ENCODE measurements at places on chromosomes 16 and 17.

GRCh38 chr17:57874434-57875289, 24.8 kb upstream of the MRPS23 start:
- no peak for DNase-seq

- no peak for DNase-seq
Measured at GRCh38 chr17:74272731-74273201, 1.3 kb upstream of the DNAI2 start.

DNA sequence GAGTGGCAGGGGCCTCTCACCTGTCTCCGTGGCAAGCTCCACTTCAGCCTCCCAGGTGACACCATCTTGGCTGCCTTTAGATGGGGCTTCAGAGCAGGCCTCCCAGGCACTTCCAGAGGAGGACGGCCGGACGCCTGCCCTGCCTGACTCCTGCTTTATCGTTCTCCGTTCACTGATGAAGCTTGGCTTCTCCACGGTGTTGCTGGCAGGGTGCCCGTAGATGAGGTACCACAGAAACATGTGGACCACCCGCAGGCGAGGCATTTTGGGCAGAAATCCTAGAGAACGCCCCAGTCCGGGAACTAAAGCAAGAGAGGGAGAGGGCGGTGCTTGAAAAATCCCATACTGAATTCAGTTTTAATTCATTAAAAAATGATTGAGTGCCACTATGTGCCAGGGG, 54.5 kb downstream of the GTF3C1 start:
- no peak for DNase-seq

DNA sequence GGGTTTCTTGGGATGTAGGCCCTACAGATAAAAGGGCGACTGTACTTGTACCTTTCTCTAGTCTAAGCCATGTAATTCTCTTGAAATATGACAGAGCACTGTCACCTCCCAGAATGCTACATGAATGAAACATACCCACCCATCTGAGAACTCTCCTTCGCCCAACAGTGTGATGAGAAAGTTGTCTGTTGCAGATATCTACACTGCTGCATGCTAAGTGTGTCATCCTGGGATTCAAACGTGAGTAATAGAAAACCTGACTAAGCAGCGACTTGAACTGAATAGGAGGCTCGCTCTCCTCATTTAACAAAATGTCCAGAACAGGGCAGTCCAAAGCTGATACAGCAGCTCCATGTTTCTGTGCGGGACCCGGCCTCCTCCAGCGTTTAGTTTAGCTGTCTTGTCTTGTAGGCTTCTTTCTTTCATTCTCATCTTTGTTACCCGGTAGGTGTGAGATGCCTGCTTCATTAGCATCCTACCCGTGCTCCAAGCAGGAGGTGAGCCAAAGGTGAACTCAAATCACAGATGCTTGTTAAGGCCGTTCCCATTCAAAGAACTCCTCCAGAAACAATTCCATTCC, 211.9 kb downstream of the PRKCA start:
- no peak for DNase-seq

GRCh38 chr16:2196162-2196980, at the start of gene CASKIN1:
TSS of gene CASKIN1 (minus strand) at chr16:2196605. CDS start at chr16:2196432, 173 bp downstream.
- no peak for DNase-seq

DNA sequence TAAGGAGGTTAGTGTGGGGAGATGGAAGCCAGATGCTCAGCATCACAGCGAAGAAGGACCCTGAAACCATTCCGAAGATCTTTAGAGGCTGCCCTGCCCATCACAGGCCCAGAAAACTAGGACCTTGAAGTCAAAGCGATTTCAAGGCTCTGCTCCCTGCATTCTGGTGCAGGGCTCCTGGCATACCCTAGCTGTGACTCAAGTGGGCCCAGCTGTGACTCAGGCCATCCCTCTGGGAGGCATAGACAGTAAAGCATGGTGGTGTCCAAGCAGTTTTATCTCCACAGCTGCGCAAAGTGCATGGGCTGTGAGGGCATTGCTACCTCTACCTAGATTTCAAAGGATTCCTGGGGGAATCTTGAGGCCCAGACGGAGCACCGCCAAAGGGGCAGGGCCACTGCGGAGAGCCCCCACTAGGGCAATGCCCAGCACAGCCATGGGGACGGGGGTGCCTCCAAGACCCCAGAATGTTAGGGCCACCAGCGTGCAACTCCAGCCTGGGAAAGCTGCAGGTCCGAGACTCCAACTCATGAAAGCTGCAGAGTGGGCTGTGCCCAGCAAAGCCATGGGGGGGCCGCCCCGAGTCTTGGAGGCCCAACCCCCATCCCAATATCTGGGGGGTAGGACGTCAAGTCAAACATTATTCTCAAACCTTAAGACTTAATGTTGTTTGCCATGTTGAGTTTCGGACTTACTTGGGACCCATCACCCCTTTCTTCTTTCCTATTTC, 11.7 kb upstream of the ZNF594 start:
- DNase-seq, result no peak

DNA sequence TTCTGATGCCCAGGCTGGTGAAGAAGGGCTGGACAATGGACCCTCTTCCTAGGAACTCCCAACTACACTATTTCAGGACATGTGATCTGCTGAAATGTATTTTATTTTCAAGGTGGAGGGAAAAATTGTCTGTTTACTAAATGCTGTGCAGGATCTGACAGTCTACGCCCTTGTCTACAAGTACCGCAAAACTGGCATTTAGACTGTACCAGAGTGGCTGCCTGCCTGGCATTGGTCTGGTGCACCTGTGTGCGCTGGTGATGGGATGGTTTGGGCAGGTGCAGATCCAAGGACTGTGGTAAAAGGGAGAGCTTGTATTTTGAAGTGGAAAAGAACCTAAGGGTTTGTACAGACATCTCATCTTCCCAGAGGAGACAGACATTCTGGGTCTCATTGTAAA, 79.7 kb downstream of the AIPL1 start:
- no peak for DNase-seq

- no peak for DNase-seq
Measured at GRCh38 chr16:85515830-85516397, 97.2 kb upstream of the GSE1 start.

GRCh38 chr16:69105501-69106361, at the start of gene HAS3:
TSS of gene HAS3 (plus strand) at chr16:69105653. CDS start at chr16:69109396, 3,743 bp downstream.
- DNase-seq, result no peak

DNA sequence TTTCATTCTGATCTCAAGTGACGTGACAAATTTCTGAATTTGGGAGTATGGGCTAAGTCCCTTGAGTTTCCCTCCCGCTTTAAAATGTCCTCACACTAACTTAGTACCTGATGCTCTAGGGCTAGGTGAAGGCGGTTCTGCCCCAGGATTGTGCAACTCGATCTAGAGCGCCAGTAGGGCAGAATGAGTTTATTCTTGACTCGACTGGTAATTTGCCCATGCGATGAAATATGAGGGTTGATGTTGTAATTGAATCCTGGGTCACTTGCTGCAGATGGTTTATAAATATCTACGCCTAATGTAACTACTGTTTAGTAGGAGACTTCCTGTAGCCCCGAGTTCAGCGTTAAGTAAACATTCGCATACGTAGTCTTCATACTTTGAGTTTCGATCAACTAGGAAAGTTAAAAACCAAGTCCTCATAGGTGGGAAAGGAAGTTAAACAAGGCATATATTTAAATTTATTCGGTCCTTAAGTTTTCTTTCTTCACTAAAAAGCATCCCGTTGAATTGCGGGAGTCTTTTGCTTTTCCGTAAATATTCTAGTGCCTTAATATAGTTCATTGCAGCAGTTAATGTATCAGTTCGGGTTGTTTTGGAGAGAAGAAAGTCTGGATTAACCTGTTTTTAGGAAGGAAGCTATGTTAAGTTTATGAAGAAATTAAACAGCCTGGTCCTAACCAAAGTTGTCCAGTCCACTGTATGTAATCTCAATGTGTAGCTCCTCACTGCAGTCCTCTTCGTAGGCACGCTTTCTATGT, 1.6 kb downstream of the CTCF start:
- DNase-seq, result no peak

GRCh38 chr16:49491771-49492761, 118.5 kb downstream of the C16orf78 start:
- DNase-seq, result no peak

DNA sequence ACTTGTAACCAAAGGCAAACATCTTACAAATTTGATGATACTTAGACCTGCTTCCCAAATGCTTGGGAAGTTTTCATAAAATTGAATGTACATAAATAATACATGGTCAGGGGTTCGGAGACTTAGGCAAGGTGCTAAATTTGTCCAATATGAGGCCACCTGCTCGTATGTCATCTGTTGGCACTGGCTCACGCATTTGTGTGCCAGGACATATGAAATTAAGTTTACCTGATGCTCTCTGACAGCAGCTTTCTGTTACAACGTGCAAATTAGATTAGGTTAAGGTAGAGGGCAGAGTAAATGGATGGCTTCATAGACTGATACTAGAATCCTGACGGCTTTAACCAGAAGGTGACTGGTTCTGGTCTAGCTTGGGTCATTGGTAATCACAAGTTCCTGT, 970.3 kb upstream of the RBFOX1 start:
- no peak for DNase-seq

DNA sequence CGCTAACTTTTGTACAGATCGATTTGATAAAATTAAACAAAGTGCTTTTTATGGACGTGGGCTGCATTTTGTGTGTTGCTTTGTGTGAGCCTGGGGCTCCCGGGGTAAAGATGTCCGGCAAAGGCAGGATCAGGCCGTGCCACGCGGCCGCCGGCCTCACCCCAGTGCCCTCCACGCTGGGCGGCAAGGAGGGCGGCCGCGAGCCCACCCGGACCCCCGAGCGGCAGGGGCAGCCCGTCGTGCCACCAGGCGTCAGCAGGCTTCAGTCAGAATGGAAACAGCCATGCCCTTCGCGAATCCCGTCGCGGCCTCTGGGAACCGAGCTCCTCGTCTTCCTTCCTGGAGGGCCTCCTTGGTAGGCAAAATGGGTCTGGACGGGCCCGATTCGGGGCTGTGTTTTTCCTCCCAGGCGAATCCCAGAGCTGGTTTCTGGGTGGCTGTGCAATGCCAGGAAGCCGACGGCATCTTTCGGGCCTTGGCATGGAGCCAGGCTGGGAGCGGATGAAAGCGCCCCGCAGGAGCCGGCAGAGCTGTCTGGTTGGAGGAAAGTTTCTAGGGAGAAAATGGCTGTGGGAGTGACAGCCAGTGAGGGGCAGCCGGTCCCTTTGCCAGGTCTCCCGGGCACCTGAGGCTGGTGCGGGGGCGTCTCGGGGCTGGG, 5.5 kb downstream of the SOX8 start:
- no peak for DNase-seq

DNA sequence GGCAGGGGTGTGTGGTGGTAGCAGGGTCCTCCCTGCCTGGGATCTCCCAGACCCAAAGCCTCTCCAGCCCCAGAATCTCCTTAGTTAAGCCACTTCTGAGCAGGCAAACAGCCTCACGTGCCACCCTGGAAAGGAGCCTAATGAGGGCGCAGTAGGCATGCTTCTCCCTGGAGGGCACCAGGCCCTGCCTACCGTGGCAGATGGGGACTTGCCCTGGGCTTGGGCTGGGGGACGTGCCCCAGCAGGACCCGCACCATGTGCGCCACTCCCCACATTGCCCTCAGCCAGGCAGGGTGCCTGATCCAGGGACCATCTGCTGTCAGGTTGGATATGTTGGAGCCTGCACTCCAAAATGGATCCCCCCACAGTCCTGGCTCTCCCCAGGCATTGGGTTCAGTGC, 14.2 kb downstream of the FAM83G start:
- DNase-seq, result no peak

DNA sequence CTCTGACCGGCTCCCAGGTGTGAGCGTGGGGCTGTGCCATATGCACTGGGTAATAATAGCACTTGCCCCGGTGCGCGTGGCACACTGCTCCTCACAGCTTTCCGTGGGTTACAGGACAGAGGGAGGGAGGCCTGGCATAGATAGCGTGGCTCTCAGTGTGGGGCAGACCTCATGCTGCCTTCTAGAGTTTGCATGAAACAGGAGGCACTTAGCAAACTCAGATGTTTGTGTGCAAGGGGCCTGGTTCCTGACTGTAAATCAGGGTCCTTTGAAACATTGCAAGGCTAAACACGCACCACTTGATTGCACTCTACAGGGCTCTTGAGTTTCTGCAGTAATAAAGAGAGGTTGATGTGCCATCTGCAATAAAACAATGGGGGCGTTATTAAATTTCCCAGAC, 101.7 kb downstream of the RPTOR start:
- no peak for DNase-seq

GRCh38 chr16:85291302-85292148, 179.3 kb upstream of the CIBAR2 start:
- no peak for DNase-seq

GRCh38 chr17:51381262-51381661, 120.9 kb downstream of the UTP18 start:
- no peak for DNase-seq

GRCh38 chr17:80838311-80839025, 153.2 kb upstream of the CHMP6 start:
- no peak for DNase-seq

GRCh38 chr16:10745841-10746240, 2.2 kb downstream of the NUBP1 start:
- no peak for DNase-seq

GRCh38 chr17:48892940-48893645, 506 bp downstream of the ATP5MC1 start:
- no peak for DNase-seq

DNA sequence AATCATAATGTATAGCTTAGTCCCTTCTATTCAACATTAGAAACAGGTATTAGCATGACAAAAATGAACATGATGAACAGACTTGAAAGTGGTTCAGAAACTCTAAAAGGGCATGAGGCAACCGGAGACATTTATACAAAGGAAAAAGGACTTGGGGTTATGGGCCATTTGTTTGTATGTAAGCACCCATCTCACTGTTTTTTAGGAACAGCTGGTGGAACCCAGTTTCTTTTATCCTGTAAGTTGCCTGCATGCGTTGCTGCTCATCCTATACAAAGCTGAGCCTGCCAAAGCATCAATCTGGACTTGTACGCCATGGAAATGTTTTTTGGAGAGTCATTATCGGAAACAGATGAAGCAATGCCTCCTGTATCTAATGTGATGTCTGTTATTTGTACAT, 72.3 kb upstream of the NACA2 start:
- no peak for DNase-seq

DNA sequence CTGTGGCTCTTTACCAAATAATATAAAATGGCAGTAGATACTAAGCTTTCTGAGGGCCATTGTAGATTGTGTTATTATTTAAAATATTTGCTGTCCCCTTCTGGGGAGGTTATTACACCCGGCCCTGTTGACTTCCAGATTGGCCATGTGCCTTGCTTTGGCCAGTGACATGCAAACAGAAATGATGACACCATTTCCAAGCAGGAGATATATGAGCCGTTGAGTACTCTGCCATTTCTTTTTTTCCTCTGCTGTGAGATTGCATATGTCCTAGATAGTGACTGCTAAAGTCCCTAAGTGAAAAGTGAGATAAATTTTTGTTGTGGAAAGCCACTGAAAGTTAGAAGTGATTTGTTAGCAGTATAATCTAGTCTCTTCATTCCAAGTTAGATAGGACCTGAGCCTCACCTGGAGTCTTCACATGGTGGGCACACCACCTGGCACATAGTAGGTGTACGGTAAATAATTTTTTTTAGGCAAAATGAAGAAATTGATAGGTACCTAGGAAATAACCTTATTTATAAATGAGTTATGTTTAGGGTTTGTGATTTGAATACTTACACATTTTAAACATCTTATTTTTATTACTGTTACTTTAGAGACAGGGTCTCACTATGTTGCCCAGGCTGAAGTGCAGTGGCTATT, 204.0 kb upstream of the CACNG5 start:
- DNase-seq, result no peak

GRCh38 chr17:77942112-77942988, 16.2 kb upstream of the TNRC6C start:
- DNase-seq, result no peak
